ENCODE measurements at places on chromosomes 4 and X.

GRCh38 chr4:181647396-181648147 is 595.6 kb upstream of the TENM3 start:
- DNase-seq = no peak

DNA sequence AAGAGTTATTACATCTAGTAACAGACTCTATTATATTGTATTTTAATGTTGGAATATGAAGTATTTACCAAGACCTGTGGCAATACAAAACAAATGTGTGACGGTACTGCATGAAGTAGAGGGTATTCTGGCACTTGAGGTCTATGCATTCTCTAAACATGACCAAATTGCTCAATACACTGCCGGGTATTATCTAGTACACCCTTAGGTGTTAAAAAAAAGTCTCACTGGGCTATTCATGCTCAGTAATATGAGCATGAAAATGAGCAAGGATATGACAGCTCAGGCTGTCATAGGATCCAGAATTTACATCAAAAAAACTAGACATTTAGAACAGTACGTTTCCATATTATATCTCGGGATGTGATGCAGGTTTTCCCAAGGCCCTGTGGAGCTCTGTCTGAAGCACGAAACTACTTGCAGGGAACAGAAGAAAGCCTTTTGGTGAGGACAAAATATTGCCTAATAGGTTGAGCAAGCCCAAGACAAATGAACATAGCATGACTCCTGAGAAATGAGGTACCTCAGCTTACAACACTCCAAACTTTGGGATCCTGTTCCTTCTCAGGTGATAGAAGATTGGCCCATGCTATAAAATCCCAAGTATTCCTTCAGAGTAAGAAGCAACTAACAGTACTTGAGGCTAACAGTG is 74.1 kb upstream of the MAOA start:
- no peak for DNase-seq

- DNase-seq = no peak
Observed at GRCh38 chrX:85375333-85375738, 4.1 kb downstream of the POF1B start.

DNA sequence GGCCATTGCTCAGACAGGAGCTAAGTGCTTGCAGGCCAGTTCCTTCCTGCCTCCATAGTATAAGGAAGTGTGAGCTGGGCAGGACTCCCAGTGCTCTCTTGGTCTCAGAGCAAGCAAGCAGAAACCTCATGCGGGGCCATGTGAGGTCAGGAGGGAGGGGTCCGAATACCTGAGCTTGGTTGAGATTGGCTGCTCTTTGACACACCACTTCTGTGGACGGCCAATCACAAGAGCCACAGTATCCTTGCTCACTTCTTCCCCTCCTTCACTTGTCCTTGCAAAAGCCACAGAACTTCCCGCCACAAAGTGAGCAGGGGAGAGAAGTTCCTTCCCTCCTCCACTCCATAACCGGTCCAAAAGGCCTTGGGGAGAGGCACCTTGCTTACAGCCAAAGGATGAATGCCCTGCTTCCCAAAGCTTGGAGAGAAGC is 56.7 kb downstream of the PRPS1 start:
- no peak for DNase-seq

DNA sequence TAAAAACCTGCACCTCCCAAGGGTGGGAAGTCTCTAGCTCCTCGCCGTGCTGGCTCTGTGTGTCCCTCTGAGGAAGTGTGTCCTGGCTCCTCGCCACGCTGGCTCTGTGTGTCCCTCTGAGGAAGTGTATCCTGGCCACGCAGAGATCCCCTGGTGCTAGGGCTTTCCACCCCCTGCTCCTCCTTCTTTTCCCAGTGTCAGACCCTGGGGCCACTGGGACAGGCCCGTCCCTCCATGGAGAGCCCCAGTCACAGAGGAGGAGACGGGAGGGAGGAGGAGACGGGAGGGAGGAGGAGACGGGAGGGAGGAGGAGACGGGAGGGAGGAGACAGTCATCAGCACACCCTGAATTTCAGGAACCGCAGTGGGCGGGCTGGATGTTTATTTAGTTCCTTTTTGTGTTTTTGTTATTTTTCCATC is 53.8 kb upstream of the HGFAC start:
- DNase-seq = no peak

DNA sequence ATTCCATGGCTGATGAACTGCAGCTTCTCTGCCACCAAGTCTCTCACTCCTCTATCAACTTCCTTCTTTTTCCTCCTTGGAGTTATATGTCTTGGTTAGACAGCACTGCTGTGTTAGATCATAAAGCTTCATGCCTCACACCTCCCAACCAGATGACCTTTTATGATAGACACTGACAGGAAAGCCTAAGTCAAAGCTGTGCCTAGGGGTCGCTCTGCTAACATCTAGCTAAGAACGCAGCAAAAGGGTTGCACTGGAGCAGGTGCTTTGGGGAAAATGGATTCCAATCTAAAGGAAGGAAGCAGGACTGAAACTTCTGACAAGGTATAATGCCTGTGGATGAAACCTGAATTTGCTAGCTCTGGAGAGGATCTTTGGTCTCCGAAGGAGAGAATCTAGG is 509.7 kb downstream of the SMARCA1 start:
- DNase-seq = no peak

- DNase-seq = no peak
Observed at GRCh38 chr4:27057662-27058061, 197.0 kb downstream of the STIM2 start.

DNA sequence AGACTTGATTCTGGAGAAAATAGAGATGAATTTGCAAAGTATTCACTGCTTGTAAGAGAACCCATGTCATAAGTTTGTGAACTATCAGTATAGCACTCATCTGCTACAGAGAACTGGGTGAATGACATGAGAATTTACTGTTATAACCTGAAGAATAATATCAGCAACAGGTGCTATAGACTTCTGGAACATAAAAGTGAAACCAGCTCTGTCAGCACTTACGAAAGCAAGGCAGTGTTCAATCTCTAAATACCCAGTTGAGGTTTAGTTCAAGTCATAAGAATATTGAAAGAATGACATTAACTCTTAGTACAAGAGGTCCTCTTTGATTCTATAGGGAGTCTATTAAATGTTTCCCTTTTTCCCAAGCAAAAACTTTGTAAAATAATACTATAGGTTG is 232.9 kb upstream of the ANKRD50 start:
- no peak for DNase-seq

- DNase-seq = no peak
Observed at GRCh38 chr4:167943872-167944505, 148.3 kb upstream of the ANXA10 start.

- no peak for DNase-seq
Observed at GRCh38 chrX:118207831-118208453, 91.3 kb upstream of the KLHL13 start.

DNA sequence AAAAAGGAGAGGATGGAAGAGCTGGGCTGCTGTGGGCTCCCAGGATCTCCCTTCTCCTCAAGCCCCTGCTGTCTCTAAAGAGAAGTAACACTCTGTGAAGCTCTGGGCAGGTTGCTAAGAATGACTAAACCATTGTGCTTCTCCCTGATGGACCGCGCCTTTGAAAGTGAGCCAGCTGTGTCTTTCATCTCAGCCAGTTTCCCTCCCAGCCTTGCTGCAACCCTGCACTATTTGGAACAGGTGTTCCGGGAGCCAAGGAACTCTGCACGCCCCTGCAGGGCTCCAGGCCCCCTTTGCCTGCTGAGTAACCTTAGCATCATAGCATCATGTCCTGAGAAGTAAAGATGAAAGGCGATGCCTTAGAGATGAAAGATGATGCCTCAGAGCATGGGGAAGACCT is 39.7 kb downstream of the SMIM20 start:
- DNase-seq = no peak

DNA sequence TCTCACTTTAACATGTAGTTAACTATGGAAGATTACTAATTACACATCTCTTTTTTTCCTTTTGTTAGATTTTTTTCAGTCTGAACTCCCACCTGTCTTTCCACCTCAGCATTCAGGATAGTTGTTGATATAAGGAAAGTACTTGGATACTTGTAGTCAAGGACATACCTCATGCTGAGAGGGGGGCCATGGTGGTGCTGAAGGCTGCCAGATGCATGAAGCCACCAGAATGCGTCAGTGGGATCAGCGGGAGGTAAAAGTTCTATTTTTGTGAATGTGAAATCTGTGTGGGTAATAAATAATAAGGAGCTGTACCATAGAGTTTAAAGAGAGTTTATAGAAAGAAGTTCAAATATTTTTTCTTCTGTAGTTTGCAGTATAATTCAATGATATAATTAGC is 13.1 kb upstream of the NDST4 start:
- no peak for DNase-seq

Measured in GM19239 (cell line).